H1 (cell line): ENCODE measurements at places on chromosomes 7 and 10. TPM values are rescaled to one million over a fixed set of nuclear protein-coding genes. Genes with fewer than 3 reads are reported as not detected.
A peak's percentile ranks its signal among the peaks of the same experiment; 100 is the strongest.

Gene PPIA
- 2,865 and 2,888 TPM in 2 replicates for total RNA-seq

Gene MYO3A
- 3.2 and 5.3 TPM in 2 replicates for total RNA-seq

Gene PAPOLB
- total RNA-seq, result 0.11 and 0.15 TPM in 2 replicates

Gene FFAR4
- not detected in 2 replicates for total RNA-seq

GRCh38 chr7:147912946-147913638, 677.5 kb upstream of the C7orf33 start:
- H3K27me3 ChIP-seq, result no peaks in the 10 kb centered on the region
- no peaks in the 10 kb centered on the region for H3K36me3 ChIP-seq
- no peak for DNase-seq
- H3K4me3 ChIP-seq, result no peak overlapping the region

GRCh38 chr7:92010215-92010614, 69.6 kb downstream of the AKAP9 start:
- H3K27me3 ChIP-seq, result no peaks in the 10 kb centered on the region
- H3K4me3 ChIP-seq, result no peak overlapping the region
- H3K36me3 ChIP-seq, result no peaks in the 10 kb centered on the region
- DNase-seq, result no peak

DNA sequence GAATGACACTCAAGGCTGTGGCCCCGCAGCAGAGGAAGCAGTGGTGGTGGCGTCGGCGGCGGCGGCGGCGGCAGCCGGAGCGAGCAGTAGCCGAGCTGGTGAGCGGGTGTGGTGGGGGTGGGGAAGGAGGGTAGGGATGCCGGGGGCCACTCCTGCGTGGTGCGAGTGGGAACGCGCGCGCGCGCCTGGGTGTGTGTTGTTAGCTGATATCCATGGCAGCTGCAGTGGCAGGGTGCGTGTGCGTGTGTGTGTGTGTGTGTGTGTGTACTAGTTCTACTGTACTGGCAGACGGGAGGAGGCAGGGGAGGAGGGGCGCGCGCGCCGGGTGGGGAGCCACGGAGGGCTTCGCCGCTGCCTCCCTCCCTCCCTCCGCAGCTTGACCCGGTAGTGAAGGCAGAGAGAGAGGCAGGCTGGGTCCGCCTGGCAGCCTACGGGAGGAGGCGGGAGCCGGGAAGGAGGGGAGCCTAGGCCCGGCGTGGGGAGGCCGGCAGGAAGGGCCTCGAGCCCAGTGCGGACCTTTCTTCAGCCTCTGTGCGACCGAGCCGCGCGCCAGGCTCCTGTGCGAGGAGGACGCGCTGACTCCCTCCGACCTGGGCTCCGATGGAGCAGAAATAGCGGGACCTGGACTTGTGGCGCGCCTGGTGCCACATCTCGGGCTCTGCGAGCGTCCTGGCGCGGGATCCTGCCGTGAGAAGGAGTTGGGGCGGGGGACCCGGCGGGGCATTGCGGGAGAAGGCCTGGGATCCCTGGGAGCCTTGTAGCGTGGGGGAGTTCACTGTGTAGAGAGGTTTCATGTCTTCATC, at the start of gene MAGI2:
MAGI2 (minus strand) TSS at position 110 of the 803 bp plus-strand sequence. CDS start 347 bp downstream, outside the sequence.
- H3K36me3 ChIP-seq, result no peaks in the 10 kb centered on the region
- no peak for DNase-seq
- H3K27me3 ChIP-seq, result peaks cover 19% of the 10 kb centered on the region
- H3K4me3 ChIP-seq, result peak within 1 kb of the TSS; percentile 63
